ENCODE measurements at places on chromosomes 6 and 20.

- DNase-seq, result no peak
These were observed 152.4 kb upstream of the MAN1A1 start for GRCh38 chr6:119501798-119502483.

DNA sequence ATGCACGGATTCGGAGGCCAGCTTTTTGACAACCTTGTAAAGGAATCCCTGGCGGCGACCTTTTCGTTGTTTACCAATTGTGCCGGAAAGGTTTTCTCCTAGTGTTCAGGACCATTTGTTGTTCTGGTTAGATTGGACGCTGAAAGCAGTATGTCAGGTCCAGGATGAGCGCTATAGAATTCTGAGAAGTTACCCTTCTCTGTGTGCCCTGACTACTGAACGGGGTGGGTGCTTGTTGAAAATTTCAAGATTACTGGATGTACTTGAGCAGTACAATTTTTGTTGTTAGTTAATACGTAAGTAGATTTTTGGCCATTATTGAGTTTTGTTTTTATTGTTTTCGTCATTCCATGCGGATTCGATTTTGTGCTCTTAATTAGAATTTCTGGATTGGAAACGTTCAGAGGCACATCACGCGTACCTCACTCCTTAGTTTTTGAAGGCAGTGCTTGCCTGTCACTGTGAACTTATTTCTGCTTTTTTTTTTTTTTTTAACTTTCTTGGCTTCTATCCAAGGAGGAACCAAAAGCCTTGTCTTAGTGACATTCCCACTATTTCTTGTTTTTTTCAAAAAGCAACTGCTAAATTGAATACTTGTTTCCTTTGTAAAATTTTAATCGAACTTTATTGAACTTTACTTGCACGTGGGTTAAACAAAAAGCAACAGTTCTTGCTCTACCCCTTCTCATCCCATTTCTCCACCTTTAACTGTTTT, 898 bp downstream of the XRN2 start:
- DNase-seq, result no peak

GRCh38 chr20:60650087-60650486, 602.0 kb upstream of the CDH4 start:
- DNase-seq, result no peak

DNA sequence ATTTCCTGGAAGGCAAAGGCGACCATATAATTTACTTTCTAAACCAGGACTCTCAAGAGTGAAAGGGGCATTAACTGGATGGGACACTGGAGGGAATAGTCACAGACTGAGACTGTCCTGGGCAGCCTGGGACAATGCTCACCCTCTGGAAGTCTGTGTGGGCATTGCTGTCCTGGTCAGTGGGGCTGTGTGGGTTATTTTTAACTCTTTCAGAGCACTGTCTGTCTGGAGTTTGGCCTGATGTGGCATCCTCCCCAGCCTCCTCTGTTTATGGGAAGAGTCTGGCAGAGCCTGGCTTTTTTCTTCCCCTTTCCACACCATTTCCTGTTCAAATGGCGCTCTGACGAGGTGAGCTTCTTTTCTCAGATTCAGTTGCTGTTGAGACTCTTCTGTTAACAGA, 11.7 kb downstream of the DAAM2 start:
- no peak for DNase-seq

DNA sequence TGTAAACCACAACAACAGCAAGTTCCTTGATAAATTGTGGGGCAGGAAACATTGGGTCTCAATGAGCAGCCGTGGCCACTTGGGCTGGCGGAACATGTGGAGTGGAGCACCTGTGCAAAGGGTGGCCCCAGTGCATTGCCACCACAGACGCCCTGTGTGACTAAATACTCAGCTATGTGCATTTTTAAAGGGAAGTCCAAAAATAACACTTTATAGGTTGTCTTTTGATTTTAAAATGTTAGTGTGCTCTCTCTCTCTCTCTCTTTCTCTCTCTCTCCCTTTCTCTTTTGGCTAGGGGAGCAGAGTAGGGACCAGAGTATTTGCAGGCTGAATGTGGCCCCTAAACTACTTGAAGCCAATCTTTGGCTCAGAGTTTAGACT, 236.3 kb downstream of the BCAS1 start:
- DNase-seq, result no peak

DNA sequence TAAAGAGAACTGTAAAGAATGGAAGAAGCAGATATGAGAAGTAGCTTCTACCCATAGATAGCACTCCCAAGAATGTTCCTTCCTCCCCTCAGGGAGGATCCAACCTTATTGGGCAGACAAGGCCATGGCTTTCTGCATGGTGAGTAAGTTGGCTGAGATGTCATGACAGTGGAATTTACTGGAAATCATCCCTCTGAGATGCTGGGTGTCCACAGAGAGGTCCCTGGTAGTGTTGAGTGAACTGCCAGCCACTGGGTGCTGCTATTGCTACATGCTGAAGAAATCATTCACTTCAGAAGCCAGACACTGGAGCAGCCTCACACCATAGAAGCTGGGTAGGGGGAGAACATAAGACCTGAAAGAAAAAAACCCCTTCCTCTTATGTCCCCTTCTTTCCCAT, 46.4 kb upstream of the FERMT1 start:
- DNase-seq, result no peak

DNA sequence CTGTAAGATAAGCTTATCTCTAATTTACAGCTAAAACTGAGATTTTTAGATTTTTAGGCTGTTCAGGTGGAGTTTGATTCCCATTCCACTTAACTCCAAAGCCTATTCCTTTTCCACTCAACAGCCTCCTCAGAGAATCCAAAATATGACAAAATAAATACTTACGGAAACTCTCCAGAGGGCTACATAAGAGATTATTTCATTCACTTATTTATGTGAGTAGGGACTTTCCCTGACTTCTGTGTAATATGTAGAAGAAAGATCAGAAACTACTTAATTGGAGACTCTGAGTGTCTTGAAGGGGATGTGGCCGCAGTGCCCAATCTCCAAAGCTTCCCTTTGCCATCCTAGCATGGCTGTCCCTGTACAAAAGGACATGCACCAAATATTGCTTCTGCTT, 72.1 kb upstream of the ISM1 start:
- DNase-seq, result no peak
